ENCODE measurements at places on chromosomes 16 and 17.

GRCh38 chr16:19959736-19960135 lies 75.1 kb upstream of the GPRC5B start:
- DNase-seq = no peak

GRCh38 chr16:87443964-87444363 lies 48.9 kb downstream of the ZCCHC14 start:
- no peak for DNase-seq

DNA sequence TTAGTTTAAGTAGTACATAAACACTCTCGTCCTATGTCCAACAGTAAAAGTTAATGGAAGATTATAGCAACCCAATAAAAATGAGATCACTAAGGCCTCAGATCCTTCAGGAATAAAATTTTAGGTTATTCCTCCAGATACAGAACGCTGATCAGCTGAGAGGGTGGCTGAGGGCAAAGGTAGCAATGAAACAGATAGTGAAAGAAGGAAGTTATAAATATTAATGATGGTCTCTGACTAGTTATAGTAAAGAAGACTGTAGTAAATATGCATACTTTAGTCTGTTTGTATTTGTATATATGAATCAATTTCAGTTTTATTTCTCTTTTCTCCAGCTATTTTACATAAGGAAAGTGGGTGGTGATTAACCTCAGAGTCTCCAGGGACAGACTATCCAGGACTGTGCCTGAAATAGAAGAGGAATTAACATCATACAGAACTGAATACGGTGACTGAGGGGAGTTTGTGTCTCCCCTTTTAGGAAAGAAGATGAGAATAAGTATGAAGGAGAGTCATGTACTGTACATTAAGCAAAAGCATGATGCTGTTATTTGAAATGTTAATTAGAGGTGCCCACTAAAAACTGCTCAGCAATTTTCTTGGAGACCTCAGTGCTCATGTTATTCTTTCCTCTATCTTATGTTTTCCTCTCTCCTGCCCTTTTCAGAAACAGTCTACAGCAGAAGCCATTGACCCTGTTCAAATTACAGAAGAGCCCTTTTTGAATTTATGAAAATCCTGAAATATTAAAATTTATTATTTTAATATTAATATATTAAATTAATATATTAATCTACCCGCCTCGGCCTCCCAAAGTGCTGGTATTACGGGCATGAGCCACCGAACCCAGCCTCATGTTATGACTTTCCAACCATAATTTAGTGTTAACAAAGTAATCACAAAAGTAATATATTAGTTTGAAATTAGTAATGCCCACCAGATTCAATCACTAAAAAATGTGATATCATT lies 36.5 kb upstream of the DHRS7B start:
- no peak for DNase-seq

- no peak for DNase-seq
These were observed 7.3 kb downstream of the RPH3AL start for GRCh38 chr17:345261-345660.

DNA sequence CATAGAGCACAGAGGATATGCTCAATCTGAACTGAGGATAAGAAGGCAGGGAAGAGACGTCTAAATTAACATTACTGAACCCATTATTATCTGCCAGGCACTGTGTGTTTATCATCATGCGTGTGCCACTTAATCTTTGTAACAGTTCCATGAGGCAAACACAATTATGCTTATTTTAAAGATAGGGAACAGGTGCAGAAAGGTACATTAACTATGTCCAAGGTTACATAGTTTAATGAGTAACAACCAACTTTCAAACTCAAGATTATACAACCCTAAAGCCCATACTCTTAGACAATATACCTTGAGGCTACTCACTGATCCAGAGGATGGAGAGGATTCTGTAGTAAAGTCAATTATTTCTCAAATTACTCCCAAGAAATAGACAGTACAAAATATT lies 43.2 kb downstream of the STH start:
- no peak for DNase-seq

- DNase-seq = no peak
These were observed 255.7 kb downstream of the RBFOX3 start for GRCh38 chr17:79355165-79355564.

GRCh38 chr17:880443-881269 lies 98.5 kb downstream of the MRM3 start:
- no peak for DNase-seq

GRCh38 chr16:86706726-86707125 lies 128.4 kb downstream of the FOXL1 start:
- no peak for DNase-seq

GRCh38 chr17:7225711-7226331 lies 6.1 kb downstream of the ACADVL start:
- no peak for DNase-seq
